T-helper 2 cell (primary cell): ENCODE measurements at places on chromosomes 6 and 20.

GRCh38 chr20:58112017-58112781 lies 116.3 kb downstream of the ANKRD60 start:
- DNase-seq: no peak

DNA sequence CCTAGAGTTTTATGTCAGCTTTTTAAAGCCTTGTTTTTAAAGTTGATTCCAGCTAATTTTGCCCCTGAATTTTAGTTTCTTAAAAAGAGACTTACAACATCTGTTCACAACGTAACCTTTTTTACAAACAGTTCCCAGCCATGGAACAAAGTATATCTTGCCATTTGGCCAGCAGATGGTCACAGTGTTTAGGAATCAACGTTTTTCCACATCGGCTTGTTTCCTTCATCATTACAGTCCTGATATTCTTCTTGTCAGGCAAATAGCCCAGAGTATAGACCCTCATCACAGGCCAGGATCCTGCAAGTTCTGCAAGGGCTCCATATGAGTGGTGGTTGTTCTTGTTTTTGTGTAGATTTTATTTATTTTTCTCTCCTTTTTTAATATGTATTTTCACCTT lies 341.7 kb upstream of the HTR1E start:
- no peak for DNase-seq

DNA sequence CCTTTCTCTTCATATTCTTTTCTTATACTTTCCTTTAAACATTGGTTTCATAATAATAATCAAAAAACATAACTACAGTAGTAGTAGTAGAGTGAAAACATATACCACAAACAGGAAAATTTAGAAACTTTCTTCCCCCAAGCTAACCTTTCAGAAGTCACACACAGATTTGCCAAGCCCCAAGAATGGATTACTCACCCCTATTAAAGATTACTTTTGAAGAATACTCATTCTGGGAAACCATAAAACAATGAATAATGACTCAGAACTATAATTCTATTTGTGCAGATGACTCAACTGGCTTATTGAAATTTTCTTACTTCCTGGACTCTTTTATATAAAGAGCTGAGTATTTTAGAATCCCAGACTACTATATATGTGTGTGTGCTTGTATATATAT lies 119.4 kb upstream of the GJE1 start:
- DNase-seq: no peak

GRCh38 chr6:100430962-100431361 lies 33.8 kb downstream of the SIM1 start:
- DNase-seq: no peak

DNA sequence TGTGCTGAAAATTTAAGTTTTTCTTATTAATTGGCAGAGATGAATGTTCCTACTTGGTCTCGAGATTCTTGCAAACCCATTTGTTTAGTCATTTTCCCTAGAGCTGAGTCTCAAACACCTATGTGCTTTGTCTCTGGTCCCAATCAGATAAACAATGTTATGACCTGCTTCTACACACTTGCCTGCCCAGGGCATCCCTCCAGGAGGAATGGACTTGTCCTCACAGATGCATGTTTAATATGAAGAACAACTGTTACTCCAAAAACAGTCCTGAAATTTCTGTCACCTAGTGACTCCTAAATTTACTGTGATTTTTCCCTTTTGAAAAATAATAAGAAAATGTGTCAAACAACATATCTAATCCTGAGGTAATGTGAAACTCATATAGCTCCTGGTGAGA lies 43.7 kb downstream of the HDGFL1 start:
- DNase-seq: no peak

- no peak for DNase-seq
Observed at GRCh38 chr6:54609981-54610380, 236.6 kb upstream of the FAM83B start.

DNA sequence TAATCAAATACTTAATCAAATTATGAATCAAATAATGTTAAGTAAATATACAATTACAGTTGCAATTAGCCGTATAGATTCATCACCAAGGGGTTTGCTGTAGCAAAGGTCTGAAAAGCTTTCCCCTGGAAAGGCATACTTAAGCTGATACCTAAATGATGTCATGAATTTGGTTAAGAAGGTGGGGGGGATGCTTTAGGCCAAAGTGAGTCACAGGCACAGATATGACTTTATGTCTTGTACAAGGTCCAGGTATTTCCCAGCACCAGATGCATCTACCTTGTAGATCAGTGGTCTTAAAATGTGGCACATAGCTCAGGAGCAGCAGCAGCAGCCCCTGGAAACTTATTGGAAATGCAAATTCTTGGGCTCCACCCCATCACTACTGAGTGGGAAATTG lies 557.3 kb upstream of the CDH4 start:
- no peak for DNase-seq

DNA sequence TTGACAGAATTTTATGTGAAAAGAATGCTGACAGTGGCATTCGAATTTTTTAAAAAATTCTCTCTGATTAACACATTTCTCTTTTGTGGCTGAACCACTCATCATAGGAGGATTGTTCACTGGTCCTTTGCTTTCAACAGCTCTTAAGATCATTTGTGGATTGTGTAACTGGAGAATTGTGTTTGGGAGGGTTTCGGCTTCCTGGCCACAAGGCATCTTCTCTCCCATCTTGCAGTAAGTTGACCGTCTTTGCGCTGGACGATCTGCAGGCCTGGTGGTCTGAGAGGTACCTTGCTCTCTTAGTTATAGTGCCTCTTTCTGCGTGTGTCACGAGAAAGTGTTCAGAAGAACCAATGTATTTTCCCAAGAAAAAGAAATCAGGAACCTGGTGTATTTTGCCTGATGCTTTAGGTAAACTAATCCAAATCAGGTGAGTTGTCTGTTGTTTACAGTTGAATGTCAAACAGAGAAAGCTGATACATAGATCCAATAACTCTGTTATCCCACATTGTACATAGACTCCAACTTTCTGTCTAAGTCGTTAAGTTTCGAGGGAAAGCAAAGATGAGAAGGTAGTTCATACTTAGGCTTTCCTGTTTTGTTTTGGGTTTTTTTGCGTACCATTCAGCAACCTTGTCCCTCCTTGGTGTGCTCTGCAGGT lies 14.8 kb upstream of the EXOC2 start:
- DNase-seq: no peak

- DNase-seq: no peak
Observed at GRCh38 chr6:1624851-1625781, 15.4 kb downstream of the FOXC1 start.

- no peak for DNase-seq
Observed at GRCh38 chr6:121848523-121849255, 413.2 kb downstream of the GJA1 start.

- no peak for DNase-seq
Observed at GRCh38 chr6:134667111-134667510, 282.8 kb downstream of the ALDH8A1 start.

- DNase-seq: no peak
Observed at GRCh38 chr6:130381012-130381411, 15.2 kb downstream of the TMEM200A start.

DNA sequence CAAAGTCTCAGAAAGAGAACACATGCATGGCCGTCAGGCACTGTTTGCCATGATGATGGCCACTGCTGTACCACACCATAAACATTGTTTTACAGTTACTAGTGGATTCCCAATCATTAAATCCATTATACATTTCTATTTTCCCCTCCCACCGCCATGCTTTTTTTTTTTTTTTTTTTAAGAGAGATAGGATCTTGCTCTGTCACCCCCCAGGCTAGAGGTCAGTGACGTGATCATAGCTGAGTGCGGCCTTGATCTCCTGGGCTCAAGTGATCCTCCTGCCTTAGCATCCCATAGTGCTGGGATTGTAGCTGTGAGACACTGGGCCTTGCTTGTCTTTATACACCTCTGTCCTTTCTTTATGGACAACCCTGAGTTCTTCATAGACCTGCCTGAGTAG lies 4.3 kb upstream of the BTN3A3 start:
- no peak for DNase-seq

GRCh38 chr6:38354037-38354381 lies 285.7 kb downstream of the BTBD9 start:
- no peak for DNase-seq

GRCh38 chr20:2739042-2739398 lies 46.4 kb downstream of the EBF4 start:
- DNase-seq: no peak

GRCh38 chr6:1208876-1209275 lies 103.0 kb upstream of the FOXQ1 start:
- no peak for DNase-seq

DNA sequence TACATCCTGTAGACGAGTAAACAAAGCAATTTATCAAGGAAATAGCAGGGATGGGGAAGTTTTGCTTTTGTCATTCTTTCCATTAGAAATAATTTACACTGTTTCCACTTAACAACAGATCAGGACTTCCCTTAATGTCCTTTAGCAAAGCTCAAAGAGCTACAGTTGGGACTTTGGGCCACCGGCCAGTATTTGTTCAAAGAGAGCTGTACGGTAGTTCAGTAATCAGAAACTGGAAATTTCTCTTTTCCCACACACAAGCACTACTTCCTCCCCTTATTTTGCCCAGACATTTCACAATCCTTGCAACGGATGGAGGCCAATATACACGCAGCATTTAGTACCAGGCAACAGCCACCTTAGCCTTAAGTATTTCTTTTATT lies 12.1 kb upstream of the HINT3 start:
- DNase-seq: no peak

DNA sequence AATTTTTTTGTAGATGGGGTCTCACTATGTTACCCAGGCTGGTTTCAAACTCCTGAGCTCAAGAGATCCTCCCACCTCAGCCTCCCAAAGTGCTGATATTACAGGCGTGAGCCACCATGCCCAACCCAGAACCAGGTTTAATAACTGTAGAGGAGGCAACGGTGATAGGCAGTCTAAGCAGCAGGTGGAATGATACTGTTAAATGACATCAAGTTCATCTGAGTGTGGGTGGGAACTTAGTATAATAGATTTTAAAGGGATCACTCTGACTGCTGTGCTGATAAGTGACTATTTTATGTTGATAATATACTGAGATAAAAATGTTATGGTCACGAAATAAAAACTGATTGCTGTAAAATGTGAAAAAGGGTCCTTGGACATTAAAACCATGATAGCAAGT lies 31.1 kb downstream of the PCNA start:
- no peak for DNase-seq

DNA sequence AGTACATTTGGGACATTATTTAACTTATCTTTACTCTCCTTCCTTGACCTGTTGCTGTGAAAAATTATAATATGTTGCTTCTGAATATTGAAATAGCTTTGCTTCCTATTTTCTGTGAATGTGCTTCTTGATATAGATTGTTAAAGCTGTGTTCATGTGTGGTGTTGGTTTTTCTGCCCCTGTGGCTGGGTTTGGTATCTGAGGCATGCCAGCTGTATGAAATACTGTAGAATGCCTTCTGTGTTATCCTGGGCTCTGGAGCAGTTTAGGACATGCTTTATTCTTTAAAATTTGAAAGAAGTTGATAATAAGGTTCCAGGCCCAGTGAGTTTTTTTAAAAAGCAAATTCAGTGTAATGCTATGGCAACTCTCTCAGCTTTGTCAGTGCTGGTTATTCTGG lies 71.7 kb downstream of the HIVEP1 start:
- DNase-seq: no peak

GRCh38 chr6:159686703-159687102 lies 6.3 kb downstream of the SOD2 start:
- DNase-seq: no peak

DNA sequence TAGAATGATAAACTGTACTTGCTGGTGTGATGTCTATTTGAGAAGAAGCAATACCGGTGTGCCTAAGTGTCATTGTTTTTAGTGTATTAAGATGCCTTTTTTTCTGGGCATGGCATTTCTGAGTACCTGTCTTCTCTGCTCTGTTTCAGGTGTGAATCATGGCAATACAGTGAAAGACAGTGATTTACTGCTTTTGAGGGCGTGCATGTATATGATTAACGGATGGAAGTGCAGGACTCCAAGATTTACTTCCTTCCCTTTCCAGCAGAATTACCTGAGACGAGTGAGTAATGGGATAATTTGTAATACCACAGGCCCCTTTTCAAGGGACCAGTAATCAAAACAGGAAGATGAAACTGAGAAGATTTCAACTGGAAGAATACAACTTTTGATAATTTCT lies 315.8 kb downstream of the SOX4 start:
- DNase-seq: no peak

- DNase-seq: no peak
Observed at GRCh38 chr6:57262488-57262887, 40.4 kb upstream of the RAB23 start.

DNA sequence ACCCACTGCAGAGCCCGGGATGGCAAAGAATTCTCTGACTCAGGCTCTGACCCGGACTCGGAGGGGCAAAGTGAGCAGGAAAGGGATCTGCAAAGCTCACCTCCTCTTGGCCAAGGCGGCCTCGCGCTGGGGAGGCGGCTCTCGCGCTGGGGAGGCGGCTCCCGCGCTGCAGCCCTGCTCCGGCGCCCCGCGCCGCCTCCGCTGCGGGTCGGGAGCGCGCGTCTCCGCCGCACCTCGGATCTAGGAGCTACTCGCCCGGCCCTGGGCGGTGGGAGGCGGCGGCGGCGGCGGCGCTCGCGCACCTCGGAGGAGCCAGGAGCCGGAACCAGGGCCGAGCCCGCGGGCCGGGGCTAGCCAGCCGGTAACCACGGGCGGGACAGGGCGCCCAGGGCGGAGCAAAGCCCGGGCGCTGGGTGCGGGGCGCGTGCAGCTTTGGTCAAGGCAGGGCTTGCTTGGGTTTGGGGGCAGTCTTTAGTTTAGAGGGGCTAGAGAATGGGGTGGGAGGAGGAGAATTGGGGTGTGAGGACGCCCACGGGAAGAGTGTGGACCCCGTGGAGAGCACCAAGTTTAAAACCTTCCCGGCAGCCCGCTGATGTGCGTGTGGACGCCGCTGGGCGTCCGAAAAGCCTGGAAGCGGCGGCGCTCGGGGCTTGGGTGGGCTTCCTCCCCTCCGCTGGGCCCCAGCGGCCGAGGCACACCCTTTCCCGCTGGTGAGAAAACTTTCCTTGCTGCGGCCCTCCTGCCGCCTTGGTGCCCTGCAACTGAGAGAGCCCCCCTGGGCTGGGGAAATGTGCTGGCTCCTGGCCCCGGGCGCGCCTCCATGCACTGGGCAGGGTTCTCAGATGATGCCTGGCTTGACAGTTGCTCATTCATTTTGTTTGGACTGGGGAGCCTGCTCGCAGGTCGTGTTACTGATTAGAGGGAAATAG lies at the start of gene MRAP2:
Gene MRAP2 (plus strand): TSS at position 250 of the 929 bp plus-strand sequence. CDS start 21,547 bp downstream, outside the sequence.
- no peak for DNase-seq

GRCh38 chr20:32457479-32457986 lies 99.4 kb downstream of the ASXL1 start:
- no peak for DNase-seq

DNA sequence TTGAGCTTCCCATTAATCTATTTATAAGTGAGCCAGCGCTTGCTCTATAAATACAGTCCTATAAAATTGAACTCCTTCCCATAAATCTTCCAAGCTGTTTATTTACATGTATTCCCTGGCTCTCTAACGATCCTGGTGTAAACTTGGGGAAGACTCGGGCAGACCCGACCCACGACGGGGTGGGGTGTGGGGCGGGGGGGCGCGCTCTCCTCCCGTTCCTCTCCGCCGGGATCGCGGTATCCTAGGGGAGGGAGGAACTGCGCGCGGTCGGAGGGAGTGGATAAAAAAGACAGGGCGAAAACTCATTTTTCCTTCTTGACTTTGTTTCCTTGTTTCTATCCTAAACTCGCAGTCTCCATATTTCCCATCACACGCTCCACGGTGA lies 31.1 kb downstream of the TFAP2B start:
- no peak for DNase-seq
